ENCODE measurements at places on chromosomes 4 and X. TPM values are rescaled to one million over a fixed set of nuclear protein-coding genes. Genes with fewer than 3 reads are reported as not detected.

The PRSS12 gene
- total RNA-seq = 4.3 TPM

The VCX3A gene
- total RNA-seq = not detected

The S100G gene
- not detected for total RNA-seq

The VSIG4 gene
- total RNA-seq = 19.6 TPM

The RAB9B gene
- total RNA-seq = 0.11 TPM

The CCKAR gene
- not detected for total RNA-seq

The EFNB1 gene
- total RNA-seq = 105 TPM

The HS3ST1 gene
- 0.21 TPM for total RNA-seq

The NLGN3 gene
- total RNA-seq = 0.21 TPM

The FAM9B gene
- not detected for total RNA-seq

The ATP2B3 gene
- not detected for total RNA-seq
